Myocyte (in vitro differentiated cells): ENCODE measurements at places on chromosomes 7 and 10. TPM values are rescaled to one million over a fixed set of nuclear protein-coding genes. Genes with fewer than 3 reads are reported as not detected.

DNA sequence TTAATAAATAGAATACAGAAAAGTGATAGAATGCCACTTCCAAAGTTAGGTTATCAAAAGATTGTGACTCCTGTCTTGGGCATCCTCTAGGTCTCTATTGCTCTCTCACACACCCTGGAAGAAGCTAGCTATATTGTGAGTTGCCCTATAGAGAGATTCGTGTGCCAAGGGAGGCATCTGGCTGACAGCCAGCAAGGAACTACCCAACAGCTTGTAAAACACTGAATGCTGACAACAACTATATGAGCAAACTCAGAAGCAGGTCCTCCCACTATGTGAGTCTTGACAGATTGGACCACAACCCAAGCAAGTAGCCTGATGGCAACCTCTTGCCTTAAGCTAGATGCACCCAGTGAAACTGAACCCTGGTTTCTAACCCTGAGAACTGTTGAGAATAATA lies 55.7 kb upstream of the CDK14 start:
- no peak for DNase-seq

DNA sequence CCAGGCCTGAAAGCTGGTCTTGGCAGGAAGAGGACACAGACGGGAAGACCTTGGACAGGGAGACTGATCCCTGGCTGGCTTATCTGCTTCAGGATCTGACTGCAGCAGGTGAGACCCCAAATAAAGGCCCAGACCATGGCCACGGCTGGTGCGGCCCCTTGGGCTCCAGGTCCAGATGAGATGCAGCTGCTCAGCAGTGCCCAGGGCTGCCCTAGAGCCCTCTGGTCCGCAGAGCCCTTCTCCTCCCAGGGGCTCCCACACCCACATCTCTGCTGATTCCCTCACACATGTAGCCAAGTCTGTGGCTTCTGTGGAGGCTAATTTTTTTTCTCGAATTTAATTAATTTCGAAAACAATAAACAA lies 46.3 kb downstream of the VIPR2 start:
- DNase-seq: no peak

DNA sequence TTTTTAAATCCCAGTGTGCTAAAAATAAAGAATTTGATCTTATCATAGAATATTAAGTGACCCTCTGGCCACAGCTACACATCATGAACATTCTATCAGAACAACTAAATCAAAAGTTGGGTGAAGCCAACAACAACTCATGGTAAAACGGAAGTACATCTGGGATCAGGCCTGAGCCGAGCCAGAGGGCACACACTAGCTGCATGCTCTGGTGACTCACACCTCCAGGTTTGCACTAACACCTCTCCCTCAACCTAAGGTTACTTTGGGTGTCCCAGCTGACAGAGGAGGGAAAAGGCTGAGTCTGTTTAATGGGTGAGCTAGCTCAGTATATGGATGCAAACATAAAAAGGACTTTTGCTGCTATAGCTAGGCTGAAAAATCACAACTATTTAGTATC lies 281.6 kb downstream of the HGF start:
- DNase-seq: no peak

DNA sequence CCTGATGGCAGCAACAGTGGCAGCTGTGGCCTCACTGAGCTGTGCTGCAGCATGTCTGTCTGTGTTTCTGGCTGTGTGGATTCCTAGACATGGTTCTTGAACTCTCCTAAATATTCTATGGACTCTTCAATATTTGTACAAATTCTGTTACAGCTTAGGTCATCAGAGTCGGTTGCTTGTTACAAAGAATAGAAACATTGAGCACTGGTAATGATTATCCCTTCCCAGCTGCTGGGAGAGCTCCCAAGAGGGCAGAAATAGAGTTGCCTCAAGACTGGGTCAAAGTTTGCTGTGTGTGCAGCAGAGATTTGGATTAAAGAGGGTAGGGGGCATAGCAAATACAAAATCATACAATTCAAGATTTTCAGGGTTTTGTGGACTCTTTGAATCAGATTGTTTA lies 337.1 kb upstream of the AKR1E2 start:
- DNase-seq: peak; percentile 12

- peak; percentile 87 for DNase-seq
These were observed at the start of gene FLNC for GRCh38 chr7:128830231-128831177. Gene FLNC, plus strand, starts transcription at chr7:128830406. Its CDS starts 232 bp downstream, at chr7:128830638.

DNA sequence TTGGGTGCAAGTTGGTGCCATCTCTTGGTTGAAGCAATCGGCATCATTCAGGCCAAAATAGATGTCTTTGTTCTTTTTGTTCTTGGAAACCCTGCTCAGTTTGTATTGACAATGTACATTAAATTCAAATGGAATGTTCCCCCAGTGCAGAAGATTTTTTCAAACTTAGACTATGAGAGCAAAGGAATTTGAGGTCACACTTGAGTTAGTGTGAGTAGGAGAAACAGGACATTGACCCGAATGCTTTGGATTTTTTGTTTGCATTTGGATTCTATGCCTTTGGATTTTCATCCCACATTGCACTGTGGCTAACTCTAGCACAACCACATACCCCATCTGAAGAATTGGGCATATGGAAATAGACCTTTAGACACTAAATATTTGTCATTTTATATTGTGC lies 480.0 kb downstream of the GALNT17 start:
- DNase-seq: no peak

GRCh38 chr7:45191396-45191795 lies 33.8 kb downstream of the RAMP3 start:
- DNase-seq: no peak

DNA sequence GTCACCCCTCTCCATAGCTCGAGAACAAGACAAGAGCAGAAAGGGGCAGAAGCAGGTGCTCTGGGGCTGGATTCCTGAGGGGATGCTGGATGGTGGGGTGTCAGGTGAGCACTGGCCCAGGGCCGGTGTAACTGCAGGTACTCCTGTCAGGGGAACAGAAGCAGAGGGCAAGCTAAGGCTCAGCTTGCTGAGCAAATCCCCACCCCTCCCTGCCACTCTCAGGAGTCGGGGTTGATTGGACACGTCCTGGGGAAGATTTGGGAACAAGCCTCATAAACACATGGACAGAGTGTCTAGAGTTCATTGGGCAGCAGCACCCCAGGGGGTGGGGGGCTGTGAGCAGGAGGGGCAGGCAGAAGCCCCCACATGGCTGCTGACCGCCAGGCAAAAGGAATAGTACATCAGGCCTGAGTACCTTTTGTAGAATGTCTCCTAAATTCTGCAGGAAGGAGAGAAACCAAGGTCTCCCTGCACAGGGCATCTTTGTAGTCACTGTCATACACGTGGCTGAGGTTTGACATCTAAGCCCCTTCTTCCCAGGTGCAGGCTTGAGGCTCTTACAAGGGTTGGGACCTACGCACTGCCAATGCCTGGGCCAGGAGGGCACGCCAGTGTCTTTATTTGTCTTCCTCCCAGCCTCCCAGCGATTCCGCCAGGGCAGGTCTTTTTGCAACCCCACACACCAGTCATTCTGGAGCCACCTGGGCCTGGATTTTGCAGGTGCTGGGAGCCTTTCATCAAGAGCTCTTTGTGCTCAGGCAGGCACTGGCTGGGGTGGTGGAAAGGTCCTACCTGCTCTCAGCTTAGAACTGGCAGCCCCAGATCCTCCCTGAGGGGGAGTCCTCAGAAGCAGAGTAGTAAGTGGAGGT lies 2.8 kb downstream of the CALML3 start:
- no peak for DNase-seq

GRCh38 chr10:11553773-11554381 lies 57.6 kb downstream of the USP6NL start:
- no peak for DNase-seq

DNA sequence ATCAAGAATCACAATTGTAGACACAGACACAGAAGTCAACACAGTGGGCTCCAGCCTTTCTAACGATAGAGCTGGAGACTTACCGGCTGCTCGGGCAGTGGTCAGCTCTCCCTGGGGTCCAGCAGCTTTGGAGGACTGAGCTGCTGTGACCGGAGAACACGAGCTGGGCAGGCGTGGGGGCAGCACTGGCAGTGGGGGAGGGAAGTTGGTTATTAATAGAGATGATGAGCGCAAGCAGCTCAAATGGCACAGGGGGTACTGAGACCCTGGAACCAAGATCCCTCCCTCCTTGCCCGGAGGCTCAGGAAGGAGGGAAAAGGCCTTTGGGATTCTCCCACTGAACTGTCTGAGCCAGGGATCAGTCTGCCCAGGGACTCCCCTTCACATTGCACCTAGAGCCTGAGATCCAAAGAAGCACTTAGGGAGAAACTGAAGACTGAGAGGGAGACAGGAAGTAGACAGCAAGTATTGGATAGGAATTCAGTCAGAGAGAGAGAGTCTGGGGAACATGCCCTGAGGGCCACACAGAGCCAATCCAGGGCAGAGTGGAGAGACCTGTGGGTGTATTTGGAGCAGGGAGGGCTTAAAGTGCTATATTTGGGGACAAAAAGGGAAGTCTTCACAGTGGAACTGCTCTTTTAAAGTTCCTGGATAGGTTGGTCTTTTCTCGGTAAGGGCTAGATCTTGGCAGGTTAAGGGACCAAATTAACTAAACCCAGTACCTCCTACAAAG lies at the start of gene MYOZ1:
TSS of gene MYOZ1 (minus strand) at position 147 of the 733 bp plus-strand sequence. CDS start 1,457 bp downstream, outside the sequence.
- DNase-seq: no peak

GRCh38 chr7:105958012-105958411 lies 5.1 kb upstream of the CDHR3 start:
- DNase-seq: no peak

GRCh38 chr7:131250331-131250730 lies 77.3 kb upstream of the MKLN1 start:
- DNase-seq: no peak

DNA sequence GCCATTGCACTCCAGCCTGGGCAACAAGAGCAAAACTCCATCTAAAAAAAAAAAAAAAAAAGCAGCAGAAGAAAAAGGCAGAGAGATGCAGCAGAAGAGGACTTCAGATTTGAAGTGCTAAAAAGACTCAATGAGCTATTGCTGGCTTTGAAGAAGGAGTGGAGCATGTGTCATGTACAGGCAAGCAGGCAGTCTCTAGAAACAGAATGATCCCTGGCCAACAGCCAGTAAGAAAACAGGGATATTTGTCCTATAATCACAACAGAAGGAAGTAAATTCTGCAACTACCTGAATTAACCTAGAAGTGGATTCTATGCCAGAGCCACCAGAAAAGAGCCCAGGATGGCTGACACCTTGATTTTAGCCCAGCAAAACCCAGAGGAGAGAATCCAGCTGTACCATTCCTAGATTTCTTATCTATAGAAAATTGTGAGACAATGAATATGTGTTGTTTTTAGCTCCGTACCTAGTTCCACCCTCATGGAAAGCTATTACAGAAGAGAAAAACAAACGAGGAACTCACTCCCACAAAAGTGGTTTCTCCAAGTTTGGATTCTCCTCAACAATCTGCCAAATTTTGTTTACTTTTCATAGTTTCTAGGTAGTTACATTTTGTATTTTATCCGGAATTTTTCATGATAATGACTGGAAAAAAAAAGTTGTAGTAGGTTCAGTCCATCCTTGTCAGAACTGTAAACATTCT lies 198.2 kb upstream of the GNAI1 start:
- no peak for DNase-seq

GRCh38 chr10:49164559-49165188 lies 23.5 kb downstream of the TMEM273 start:
- DNase-seq: no peak

ASZ1 gene
- total RNA-seq: not detected in 2 replicates

NME8 gene
- not detected in 2 replicates for total RNA-seq

PAX4 gene
- not detected in 2 replicates for total RNA-seq

ZNF425 gene
- total RNA-seq: 3.6 and 6.7 TPM in 2 replicates

AGAP4 gene
- total RNA-seq: 4.7 and 4.9 TPM in 2 replicates
